ENCODE measurements at places on chromosomes 16 and 17.

DNA sequence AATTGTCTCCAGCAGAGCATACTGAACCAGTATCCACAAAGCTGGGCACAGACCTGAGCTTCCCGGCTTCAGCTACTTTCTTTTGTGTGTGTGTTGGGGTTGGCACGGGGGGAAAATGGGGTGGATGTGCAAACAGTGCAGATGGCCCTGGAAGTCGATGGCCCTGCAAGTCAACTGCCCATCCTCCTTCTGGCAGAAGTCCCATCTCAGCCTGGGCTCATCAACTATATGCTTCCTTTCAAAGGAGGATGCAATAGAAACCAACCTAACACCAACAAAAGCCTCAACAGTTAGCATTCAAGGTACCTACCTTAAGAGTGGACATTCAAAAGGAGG, 55.7 kb downstream of the SOX9 start:
- DNase-seq: no peak

GRCh38 chr16:23788685-23789084, 33.9 kb downstream of the CHP2 start:
- DNase-seq: no peak

GRCh38 chr16:53626811-53627210, 76.8 kb downstream of the RPGRIP1L start:
- DNase-seq: no peak

- no peak for DNase-seq
These were observed 806.2 kb upstream of the EEF2KMT start for GRCh38 chr16:5903832-5904231.
